ENCODE measurements at places on chromosomes 2 and 18.

DNA sequence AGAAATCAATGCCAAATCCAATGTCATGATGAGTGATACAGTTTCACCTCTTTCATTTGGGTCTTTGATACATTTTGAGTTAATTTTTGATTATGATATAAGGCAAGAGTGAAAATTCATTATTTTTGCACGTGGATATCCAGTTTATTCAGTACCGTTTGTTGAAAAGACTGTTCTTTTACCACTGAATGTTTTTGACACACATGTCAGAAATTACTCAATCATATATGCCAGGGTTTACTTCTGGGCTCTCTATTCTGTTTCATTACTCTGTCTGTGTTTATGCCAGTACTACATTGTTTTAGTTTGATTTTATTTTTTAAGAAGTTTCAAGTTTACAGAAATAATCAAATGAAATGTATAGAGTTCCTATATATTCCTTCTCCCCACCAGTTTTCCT lies 154.4 kb downstream of the PTPRM start:
- no peak for DNase-seq

DNA sequence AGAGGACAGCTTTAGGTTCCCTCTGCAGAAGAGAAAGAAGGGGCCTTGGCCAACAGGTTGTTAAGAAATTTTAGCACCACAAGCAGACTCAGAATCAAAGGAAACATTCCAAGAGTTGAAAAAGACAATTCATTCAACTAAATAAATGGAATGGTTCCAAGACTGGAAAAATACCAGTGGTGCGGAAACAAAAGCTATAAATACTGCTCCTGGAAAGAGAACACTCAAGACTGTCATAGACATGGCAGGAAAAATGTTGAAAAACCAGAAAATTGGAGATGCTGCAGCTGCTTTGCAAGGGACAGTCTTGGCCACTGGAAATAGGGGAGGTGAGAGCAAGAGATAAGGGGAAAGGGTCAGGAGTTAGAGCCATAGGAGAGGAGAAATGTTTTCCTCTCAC lies 312.7 kb upstream of the CYRIA start:
- no peak for DNase-seq

- no peak for DNase-seq
These were observed 382.3 kb upstream of the CHST9 start for GRCh38 chr18:27567434-27567833.

DNA sequence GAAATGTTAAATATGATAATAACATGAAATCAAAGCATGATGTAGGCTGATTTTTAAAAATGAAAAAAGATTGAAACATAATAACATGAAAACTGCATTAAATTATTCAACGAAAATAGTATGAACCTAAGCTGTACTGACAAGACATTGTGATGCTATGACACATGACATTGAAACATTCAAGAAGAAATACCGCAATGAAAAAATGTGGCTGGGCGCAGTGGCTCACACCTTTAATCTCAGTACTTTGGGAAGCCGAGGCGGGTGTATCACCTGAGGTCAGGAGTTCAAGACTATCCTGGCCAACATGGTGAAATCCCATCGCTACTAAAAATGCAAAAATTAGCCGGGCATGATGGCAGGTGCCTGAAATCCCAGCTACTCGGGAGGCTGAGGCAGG lies 14.6 kb downstream of the CXCR1 start:
- DNase-seq, result no peak

DNA sequence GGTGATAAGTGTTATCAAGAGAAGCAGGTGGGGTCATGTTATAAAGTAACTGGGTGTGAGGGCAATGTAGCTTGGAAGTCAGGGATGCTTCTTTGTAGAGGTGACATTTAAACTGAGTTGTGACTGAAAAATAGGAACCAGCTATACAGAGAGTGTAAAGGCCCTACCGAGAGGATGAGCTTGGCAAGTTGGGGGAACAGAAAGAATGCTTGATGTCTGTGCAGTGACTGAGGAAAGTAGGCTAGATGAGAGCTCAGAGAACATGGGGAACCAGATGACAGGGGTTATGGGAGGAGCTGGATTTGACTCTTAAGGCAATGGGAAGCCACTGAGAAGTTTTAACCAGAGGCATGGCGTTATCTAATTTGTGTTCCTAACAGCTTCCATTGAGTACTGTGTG lies 115.3 kb downstream of the DOCK10 start:
- no peak for DNase-seq

DNA sequence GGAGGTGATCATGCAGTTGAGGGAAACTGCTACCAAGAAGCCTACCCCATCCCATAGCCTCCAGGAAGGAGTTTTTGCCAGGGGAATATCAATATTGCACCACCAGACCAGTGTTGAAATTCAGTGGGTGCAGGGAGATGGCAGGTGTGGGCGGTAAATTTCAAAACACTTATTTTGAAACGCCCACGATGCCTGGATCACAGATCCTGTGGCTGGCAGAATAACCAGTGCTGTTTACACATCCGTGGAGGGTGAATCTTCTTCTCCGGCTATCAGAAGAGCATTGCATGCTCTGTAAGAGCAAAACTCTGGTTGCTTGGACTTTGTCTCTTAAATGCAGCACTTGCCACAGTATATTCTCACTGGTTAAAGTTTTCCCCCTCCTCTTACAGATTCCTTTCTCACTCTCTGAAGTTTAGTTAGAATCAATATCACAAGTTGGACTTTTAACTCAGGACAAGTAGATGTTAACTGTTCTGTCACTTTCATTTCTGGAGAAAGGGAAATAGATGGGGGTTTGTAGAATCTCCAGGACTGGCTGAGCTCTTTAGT lies 70.5 kb upstream of the ZCCHC2 start:
- DNase-seq, result no peak

- DNase-seq, result no peak
These were observed 141.1 kb downstream of the HDAC4 start for GRCh38 chr2:239259603-239260298.

Data from NCI-H526 (cell line).